ENCODE measurements at places on chromosomes 2 and 18.

DNA sequence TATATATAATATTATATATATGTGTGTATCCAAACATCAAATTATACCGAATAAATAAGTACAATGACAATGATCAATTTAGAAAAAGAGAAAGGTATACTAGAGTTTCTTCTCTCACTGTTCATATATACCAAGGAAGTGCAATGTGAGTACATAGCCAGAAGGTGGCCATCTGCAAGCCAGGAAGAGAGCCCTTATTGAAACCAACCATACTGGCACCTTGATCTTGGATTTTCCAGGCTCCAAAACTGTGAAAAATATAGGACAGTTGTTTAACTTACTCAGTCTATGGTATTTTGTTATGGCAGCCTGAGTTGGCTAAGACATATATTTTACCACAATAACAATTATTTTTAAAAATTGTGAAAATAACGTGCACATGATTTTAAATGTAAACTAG lies 1490.2 kb upstream of the SLC39A10 start:
- DNase-seq = no peak

- DNase-seq = no peak
Observed at GRCh38 chr2:134206031-134206430, 47.8 kb upstream of the MGAT5 start.

- DNase-seq = no peak
Observed at GRCh38 chr2:121486191-121486790, 44.4 kb upstream of the RNU4ATAC start.

GRCh38 chr18:25167612-25168410 lies 184.2 kb downstream of the ZNF521 start:
- DNase-seq = no peak

DNA sequence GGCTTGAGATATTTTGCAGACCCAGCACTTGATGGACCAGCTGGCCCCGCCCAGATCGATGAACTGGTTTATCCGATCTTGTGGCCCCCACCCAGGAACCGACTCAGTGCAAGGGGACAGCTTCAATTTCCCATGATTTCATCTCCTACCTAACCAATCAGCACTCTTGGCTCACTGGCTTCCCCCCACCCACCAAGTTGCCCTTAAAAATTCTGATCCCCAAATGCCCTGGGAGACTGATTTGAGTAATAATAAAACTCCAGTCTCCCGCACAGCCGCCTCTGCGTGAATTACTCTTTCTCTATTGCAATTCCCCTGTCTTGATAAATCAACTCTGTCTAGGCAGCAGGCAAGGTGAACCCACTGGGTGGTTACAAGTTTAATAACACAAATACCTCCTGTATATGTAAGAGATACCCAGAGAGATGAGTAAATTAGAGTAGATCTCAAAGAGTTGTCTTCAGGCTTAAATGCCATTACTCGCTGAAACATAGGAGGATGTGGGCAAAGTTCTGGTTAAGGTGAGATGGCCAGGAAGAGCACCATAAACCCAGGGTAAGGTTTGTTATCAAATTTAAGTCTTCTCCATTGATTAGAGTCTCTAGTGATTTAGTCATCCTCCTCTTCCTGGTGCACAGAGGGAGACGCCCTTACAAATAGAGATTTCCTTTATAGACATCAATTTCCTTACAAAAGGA lies 222.8 kb downstream of the ARL4C start:
- no peak for DNase-seq

DNA sequence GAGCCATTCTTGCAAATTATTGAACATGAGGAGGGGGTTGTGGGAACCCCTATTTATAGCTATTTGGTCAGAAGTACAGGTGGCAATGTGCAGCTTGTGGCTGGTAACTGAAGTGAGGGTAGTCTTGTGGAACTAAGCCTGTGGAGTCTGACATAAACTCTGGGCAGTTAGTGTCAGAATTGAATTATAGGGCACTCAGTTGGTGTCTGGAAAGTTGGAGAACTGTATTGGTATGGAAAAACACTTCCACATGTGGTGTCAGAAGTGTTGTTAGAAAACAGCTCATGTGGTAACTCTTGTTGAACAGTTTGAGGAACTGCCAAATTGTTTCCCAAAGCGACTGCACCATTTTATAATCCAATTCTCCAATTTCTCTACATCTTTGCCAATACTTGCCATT lies 7.5 kb downstream of the RALBP1 start:
- DNase-seq = no peak

- DNase-seq = no peak
Observed at GRCh38 chr2:174343623-174344455, 9.1 kb downstream of the SP9 start.

DNA sequence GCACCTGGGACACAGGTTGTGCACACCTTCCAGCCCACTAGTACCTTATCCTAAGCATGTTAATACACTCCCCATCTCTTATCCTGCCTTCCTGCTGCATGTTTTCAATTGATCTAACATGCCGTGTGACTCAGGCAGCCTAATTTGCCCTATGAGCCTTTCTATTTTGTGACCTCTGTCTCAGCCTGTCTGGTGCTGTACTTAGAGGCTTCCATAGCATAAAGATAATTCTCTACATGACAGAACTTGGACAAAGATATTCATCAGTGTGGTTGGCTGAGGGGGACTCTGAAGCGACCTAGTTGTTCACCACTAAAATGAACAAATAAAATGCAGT lies 8.6 kb upstream of the TMEM37 start:
- no peak for DNase-seq

DNA sequence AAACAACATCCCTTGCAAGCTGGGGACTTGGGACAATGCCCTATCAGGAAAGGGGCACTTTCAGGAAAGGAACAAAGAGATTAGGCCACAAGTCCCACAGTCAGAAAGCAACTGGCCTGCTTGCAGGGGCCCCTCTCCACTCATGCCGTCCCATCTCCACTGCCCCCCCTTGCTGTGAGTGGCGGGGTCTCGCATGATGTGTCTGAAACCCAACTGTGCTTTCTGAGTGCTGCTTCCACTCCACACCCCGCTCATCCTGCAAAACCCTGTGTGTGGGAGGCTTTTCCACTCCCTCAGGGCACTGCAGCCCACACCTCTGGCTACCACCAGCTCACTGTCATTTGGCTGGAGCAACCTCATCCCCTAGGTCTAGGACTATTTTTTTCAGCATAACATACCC lies 7.9 kb downstream of the HS6ST1 start:
- DNase-seq = no peak

DNA sequence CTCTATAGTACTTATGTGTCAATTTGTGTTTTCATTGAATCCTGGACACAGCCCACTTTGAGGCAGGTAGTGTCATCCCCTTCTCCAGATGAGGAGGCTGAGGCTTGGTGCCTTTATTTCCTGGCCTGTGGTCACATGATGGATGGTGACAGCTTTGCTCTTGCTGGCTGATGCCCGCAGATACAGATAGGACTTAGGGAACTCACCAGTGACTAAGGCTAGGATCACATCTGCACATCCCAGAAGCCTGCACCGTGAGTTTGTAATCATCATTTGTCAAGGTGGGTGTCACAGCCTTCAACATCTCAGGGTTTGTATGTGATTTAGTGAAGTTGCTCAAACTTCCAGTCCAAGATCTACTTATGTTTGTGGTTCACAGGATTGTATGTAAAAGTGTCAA lies 295.1 kb upstream of the RAB12 start:
- DNase-seq = no peak

DNA sequence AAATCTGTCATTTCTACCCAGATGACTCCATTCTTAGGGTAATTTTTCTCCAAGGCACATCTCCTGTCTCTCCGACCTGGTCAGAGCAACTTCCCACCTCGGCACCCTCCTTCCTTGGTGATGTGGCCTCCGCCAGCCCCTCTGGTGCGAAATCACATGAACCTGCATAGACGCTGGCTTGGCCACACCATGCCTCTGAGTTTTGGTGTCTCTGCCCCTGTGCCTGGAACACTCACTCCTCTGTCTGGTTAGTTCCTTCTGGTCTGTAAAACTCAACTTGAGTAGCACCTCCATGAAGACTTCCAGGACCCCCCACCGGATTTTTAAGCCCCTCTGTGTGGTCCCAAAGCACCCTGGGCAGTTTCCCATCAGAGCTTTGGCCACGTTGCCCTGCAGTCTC lies 83.2 kb upstream of the OTOS start:
- no peak for DNase-seq

- DNase-seq = no peak
Observed at GRCh38 chr18:58054041-58054781, 10.2 kb downstream of the NEDD4L start.

- no peak for DNase-seq
Observed at GRCh38 chr18:24930971-24931370, 421.0 kb downstream of the ZNF521 start.
